ENCODE measurements at places on chromosomes 3 and 15.

GRCh38 chr3:133490468-133491351, 82.8 kb upstream of the CDV3 start:
- no peak for DNase-seq

GRCh38 chr15:38652183-38652794, 87.7 kb upstream of the RASGRP1 start:
- DNase-seq: no peak

- DNase-seq: no peak
These were observed 117.5 kb downstream of the OPA1 start for GRCh38 chr3:193710286-193711165.

- no peak for DNase-seq
These were observed 97.9 kb upstream of the C3orf80 start for GRCh38 chr3:160127308-160127707.

DNA sequence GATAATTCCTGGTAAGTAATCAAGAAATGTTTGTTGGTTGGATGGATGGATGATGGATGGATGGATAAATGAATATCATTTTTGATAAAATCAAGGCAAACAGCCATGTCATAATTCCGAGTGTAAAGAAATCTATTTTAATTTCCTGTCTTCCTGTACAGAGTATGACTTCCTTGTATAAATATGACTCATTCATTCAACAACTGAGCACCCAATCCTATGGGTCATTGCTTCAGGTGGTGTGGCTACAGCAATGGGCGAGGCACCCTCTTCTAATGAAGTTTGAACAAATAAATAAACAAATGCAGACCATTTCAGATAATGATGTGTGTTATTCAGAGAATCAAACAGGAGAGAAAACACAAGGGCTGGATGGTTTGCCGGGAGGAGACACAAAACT, 198.7 kb downstream of the TNIK start:
- peak; percentile 92 for DNase-seq

DNA sequence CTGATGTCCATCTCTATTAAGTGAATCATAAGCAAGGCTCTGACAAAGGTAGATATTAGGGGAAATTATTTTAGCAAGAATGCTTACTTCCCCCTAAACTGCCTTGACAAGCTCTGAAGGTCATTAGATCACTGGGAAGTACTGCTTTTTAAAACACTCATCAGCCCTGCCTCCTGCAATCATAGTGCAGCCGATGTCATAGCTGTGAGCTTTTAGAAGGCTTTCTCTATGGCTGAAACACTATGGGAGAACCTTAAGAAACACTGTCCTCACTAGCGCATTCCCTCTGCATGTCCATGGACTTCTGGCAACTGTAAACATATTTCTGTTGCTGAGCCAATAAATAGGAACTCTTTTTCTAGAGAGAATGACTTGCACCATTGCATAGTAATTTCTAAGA, 38.7 kb upstream of the PTPRG start:
- DNase-seq: no peak

- peak; percentile 54 for DNase-seq
These were observed 24.2 kb upstream of the GMPPB start for GRCh38 chr3:49747792-49748480.

DNA sequence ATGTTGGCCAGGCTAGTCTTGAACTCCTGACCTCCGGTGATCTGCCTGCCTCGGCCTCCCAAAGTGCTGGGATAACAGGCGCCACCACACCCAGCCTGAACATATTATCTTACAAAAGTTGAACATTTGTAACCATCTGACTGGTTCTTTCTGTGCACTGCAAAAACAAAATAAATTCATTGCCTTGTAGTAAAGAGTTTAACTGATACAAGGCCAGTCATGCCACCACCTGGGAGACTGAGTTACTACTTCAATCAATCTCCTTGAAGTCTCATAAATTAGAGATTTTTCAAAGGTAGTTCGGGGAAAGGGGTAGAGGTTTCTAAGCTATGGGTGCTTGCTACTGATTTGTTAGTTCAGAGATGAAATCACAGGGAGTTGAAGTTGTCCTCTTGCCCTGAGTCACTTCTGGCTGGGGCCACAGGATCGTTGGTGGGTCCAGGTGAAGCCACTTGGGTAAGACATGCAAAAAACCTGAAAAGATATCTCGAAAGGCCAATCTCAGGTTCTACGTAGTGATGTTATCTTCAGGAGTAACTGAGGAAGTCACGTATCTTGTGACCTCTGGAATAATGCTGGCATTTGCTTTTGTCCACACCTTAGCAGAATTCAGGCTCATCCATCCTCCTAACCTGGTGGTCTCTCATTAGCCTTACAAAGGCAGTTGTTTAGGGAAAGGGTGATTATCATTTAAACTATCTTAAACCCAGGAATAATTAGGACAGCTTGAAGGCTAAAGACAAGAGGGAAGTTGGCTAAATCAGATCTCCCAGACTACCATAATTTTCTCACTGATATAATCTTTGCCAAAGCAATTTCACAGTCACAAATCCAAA, 33.7 kb downstream of the ZBTB11 start:
- no peak for DNase-seq

- peak; percentile 51 for DNase-seq
These were observed 151.5 kb downstream of the LRRK1 start for GRCh38 chr15:101070502-101071273.

GRCh38 chr3:156106721-156107373, 13.5 kb upstream of the KCNAB1 start:
- no peak for DNase-seq

GRCh38 chr3:37455181-37455580, 280.8 kb upstream of the LRRFIP2 start:
- DNase-seq: no peak

DNA sequence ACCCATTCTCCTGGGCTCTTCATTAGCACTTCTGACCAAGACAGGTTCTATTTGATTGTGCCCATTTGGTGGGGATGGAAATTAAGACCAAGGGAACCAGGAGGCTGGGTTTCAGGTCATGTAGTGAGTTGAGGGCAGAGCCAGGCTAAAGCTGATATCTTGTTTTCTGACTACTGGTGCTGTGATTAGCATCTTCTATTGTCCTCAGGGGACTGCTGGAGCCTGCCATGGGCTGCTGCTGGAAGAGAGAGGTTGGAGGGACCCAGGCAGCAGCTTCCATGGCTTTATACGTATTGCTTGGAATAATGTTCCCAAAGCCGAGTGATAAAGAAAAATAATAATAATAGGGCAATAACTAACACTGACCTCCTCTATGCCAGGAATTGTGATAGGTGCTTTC, 211.4 kb upstream of the ROPN1 start:
- no peak for DNase-seq

DNA sequence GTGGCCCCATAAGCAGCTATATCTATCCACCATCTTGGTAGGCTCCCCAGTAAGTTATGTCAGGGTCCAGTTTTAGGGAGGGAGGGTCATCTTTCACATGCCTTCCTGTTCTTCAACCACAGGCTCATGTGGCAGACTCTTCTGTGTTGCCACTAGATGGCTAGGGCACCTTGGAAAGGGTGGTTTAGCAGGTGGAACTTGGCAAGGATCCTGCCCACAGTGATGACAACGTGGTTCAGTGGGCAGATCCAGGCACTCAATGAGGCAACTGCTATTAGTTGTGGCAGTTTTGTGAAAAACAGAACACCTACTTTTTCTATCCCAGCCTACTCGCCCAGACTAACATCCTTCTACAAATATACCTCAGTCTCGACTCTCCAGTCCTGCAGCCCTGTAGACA, 7.2 kb upstream of the RBP1 start:
- no peak for DNase-seq

GRCh38 chr3:66363148-66363547, 137.7 kb downstream of the LRIG1 start:
- no peak for DNase-seq

DNA sequence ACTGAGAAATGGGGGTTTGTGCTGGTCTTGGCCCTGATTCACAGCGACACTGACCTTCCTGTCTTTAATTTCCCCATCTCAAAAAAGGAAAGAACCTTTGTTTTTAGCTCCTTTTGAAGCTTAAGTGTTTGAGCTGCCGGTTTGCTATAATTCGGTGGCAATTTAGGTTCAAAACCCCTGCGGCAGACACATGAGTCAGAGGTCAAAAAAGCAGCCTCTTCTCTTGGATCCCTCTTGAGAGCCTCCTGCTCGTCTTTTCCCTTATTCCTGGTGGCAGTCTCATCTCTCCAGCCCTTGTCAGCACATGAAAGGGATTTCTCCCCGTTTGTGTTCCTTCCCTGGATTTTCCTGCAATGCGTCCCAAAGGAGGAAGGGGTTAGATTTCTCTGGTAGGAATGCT, 64.5 kb downstream of the GRIP2 start:
- DNase-seq: no peak

DNA sequence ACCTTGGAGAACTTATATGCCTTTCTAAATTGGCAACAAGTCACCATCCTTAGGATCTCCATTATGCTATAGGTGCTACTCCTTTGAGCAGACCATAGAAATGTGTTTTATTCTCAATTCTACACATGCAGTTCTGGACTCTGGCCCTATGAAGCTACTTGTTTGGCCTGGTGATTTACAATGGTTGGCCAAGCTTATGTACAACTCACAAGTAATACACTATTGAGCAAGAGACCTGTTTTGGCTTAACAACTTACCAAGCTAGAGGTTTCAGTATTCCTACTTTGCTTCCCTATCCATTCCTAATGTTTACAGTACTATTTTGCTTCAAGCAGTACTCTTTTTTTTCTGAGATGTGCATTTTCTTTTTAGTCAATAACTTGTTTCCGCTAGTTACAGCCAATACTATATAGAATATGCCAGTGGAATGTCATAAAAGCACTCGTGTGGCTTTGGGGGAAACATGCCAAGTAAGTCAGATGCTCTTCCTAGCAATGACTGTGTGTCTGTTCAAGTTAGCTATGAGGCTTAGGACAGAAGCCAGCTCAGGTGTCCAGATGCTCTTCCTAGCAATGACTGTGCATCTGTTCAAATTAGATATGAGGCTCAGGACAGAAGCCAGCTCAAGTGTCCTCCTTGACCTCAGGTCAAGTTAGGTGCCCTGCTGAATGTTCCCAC, 174.9 kb upstream of the SEMA6D start:
- no peak for DNase-seq

Data from Caki2 (cell line).